ENCODE measurements at places on chromosomes 5 and 9. TPM values are rescaled to one million over a fixed set of nuclear protein-coding genes. Genes with fewer than 3 reads are reported as not detected.

Gene REEP2
- 49.0 TPM for total RNA-seq

Gene QRFP
- total RNA-seq = not detected

Gene SPRY4
- total RNA-seq = 92.4 TPM

Gene SLC36A3
- not detected for total RNA-seq

Gene TAF11L5
- not detected for total RNA-seq

Gene ENTREP1
- total RNA-seq = 21.3 TPM

Gene TAS2R1
- total RNA-seq = not detected

DNA sequence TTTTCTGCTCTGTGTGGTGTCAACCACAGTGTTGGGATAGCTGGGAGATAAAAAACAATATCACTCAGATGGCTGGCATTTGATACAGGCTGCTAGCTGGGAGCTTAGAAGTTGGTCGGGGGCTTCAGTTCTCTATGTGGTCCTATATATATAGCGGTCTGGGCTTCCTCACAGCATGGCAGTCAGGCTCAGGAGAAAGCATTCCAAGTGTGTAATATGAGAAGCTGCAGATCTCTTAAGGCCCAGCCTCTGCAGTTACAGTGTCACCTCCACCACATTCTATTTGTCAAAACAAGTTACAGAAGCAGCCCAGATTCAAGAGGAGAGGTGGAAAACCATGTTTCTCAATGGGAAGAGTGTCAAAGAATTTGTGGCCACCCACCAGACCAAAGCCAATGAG is 108.1 kb upstream of the NIPBL start:
- DNase-seq = no peak

DNA sequence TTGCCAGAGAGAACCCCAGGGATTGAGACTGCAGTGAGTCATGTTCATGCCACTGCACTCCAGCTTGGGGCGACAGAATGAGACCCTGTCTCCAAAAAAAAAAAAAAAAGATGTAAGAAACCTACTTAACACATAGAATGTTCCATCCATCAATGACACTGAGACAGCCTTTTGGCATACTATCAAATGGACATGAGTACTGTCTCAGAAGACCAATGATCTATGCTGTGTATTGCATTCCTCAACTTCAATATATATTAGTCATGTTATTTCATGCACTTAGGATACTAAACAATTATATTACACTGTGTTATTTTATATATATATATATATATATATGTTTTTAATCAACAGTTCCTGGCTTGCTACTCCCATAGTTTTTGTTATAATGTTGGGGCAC is 57.1 kb upstream of the ANKH start:
- no peak for DNase-seq

DNA sequence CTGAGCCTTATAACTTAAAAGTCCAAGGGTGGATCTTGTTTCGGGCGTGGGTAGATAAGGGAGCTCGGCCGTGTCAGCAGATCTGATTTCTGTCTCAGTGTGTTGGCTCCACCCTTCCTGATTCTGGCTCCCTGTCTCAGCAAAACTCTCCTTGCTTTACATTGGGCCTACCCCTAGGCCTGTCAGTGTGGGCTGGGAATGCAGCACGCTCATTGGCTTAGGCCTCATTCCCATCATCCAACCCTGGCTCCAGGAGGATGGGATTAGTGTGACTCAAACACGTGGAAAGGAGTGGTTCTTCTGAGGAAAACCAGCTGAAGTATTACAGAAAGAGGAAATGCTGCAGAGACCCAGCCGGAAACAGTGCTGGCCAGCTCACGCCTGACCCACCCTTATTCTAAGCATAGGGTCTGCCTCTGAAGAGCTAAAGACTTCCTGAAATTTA is 59.9 kb downstream of the ZFAND5 start:
- DNase-seq = peak; percentile 74

DNA sequence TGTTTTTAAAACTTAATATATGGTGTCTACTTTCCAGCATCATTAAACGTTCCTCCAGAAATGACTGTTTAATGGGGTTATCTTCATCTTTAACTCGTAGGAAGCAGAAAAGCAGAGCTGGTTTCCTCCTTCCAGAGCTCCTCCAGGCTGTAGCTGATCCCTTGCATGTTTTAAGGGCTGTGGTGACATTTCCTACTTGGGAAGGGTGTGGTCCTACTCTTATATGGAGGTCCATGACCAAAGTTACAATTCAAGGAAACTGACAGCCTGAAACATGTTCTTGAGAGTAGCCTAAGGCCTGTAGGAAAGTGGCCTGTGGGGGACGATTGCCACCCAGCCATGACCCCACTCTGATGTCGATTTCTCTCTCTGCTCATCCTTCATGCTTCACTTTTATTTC is 297.1 kb downstream of the GADD45G start:
- DNase-seq = no peak

- peak; percentile 10 for DNase-seq
These were observed 2.2 kb upstream of the TGFBI start for GRCh38 chr5:136026636-136027035.

GRCh38 chr5:179294891-179295777 is 50.1 kb downstream of the ADAMTS2 start:
- DNase-seq = no peak

DNA sequence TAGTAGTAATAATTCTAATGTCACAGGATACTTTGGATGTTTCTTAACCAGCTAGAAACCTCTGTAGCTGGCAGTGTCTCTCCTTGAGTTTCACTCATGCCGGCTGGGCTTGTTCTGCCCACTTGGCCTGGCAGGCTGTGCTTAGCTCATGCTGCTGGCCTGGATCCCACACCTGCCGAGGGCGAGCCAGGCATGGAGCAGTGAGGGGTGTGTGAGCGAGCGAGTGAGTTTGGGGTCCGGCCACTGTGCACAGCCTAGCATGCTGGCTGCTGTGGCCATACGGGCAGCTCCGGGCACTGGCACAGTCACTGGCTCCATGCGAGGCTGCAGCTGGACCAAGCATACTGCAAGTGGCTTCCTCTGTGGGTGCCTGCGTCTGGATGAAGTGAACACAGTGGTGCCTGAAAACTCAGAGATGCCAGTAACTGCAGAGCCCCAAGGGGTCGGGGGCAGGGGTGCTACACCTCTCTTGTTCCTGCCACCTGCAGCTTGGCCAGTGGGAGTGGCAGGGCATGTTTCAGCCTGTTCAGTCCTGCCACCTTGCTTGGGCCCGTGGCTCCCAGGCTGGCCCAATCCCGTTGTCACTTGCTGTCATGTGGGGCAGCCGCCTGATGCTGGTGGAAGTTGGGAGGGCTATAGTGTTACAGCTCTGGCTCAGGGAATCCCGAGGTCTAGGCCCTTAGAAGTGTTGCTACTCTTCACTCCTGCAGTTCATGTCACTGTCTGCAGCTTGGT is 9.9 kb downstream of the FSD1L start:
- DNase-seq = peak; percentile 38

DNA sequence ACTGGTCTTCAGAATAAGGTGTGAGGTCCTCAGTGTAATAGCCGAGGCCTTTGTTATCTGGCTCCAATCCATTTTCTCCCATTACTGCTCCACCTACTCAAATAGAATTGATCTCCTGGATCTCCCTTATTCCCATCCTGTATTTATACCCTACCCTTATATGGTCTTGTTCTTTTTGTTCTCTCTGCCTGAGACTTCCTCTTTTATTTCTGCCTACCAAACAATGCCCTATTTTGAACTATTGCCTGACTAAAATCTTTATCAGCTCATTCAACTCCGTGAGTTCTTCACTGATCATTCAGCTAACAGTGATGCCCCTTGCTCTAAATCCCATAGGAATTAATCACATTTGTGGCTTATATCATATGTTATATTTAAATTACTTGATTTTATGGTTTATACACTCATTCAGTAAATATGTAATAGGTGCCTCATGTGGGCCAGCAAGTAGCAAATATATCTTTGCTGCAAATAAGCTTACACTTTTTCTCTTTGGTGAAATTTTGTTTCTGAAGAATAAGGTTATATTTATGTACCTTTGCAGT is 417.5 kb upstream of the MEF2C start:
- DNase-seq = no peak

DNA sequence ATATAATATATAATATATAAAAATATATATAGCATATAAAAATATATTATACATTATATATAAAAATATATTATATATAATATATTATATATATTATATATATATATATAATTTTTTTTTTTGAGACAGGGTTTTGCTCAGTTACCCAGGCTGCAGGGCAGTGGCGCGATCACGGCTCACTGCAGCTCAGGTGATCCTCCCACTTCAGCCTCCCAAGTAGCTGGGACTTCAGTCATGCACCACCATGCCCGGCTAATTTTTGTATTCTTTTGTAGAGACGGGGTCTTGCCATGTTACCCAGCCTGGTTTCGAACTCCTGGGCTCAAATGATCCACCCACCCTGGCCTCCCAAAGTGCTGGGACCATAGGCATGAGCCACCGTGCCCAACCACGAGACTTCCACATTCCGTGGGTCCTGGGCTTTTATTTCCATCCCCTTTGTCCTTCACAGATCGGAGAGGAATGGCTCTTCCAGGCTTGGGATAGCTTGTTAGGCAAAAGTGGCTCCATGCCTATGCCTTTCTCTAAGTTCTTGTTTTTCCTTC is 62.0 kb upstream of the IER5L start:
- no peak for DNase-seq

GRCh38 chr5:36643162-36643561 is 36.8 kb downstream of the SLC1A3 start:
- DNase-seq = no peak

DNA sequence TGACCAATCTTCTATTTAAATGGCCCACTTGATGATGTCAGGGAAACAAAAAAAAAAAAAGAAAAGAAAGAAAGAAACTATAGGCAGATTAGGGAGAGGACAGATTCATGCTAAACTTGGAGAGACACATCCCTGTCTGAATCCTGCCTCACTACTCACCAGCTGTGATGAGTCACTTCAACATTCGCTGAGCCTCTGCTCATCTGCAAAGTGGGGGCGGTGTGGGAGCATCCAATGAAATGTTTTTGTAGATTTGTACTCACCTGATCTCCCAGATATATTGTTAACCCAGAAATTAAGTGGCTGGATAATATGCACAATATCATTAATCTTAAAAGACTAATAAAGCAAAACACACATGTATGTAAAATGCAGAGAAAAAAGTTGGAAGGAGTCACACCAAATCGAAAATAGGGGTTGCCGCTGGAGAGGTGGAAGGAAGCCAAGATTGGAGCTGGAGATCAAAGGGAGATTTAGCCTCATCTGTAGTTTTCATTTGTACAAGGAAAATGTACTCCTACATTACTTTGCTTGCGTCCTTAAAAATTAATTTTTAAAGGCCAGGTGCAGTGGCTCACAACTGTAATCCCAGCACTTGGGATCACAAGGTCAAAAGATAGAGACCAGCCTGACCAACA is 17.0 kb upstream of the ERGIC1 start:
- no peak for DNase-seq

DNA sequence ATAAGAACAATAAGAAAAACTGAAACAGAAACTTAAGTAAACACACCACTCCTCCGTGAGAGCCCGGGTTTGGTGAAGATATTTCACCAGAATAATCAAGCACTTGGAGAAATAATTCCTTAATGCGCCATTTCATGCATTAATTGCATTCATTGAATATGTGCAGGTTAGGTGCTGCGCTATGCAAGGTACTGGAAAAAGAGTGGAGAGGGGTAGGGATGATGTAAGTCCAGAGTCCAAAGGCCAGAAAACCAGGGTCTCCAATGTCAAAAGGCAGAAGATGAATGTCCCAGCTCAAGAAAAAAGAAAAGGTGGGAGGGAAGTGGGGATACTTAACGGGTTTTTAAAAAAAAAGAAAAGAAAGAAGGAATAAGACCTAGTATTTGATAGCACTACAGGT is 669 bp upstream of the ZFP37 start:
- DNase-seq = no peak

DNA sequence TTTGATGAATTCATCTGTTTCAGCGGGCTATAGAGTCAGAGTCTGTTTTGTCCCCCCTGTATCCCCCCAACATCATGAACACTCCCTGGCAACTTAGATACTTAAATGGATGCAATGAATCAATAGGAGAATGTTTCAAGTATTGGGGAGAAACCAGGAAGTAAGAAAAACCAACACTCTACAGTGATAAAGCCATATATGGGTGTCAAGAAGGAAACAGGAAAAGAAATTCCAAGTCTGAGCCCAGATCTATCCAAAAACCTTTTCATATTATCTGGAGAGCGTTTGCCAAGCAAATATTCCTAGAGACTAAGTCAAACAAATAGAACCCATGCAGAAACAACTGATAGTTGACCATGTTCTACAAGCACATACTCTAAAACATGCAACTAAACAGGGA is 2.3 kb upstream of the GNAQ start:
- no peak for DNase-seq

DNA sequence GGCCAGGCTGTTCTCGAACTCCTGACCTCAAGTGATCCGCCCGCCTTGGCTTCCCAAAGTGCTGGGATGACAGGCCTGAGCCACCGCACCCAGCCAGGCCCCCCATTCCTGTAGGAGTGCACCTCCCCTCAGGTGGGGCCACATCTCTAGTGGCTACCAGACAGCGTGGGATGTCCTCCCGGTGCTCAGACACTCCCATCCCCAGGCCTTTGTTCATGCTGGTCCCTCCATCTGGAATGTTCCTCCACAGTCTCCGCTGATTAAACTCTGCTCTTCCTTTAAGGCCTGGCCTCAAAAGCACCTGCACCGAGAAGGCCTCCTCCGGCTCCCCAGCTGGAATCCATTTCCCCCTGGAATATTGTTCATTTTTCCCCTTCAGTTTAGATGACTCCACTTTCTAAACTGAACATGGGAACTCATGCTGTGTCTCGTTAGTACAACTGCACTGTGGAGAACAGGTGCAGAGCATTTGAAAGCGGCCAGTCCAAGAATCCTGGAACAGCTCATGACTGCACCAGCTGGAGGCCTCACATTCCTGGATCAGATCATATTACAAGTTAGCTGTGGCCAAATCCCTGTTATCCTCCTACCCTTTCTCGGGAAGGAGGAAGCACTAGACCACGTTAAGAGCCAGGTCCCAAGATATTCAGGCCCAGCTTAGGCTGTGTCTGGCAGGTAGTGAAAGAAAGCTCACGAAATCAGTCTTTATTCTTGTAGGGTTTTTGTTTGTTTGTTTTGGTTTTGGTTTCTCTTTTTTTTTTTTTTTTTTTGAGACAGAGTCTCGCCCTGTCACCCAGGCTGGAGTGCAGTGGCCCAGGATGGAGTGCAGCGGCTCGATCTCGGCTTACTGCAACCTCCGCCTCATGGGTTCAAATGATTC is 10.8 kb upstream of the PRRC2B start:
- peak; percentile 79 for DNase-seq

DNA sequence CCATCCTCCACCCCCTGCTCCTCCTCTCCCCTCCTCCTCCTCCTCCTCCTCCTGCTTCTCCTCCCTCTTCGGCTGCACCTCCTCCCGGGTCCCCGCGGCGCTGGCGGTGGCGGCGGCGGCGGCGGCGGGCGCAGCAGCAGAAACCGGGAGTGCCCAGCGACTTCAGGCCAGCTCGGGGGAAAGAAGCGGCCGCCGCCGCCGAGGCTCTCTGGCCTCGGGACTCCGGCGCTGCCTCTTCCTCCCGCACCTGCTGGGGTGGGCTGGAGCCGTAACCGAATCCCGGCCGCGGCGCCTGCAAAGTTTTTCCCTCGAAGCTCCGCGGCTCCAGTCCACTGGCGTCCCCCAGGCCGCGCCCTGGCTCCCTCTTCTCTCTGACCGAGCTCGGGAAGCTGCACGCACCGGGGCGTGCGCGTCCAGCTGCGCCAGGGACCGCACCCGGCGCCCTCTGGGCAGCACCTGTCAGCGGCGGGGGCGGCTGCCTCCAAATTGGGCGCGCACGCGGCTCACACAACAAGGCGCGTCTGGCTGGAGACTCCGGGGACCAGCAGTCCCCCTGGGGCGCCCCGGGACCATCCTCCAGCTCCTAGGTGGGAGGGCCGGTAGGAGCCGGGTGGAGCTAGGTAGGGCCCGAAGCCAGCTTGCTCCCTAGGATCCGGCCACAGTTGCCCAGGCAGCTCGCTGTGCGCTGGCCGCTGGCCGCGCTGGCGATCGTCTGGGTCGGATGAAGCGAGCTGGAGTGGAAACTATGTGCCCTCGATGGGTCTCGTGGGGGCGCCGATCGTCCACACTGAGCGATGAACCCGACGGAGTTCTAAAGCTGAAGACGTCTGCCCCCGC is at the start of gene MCTP1:
MCTP1 (minus strand) TSS at position 523 of the 837 bp plus-strand sequence.
- peak; percentile 59 for DNase-seq

Measured in H9 (cell line).